KG1 (cell line): ENCODE measurements at places on chromosomes 2 and 18.

DNA sequence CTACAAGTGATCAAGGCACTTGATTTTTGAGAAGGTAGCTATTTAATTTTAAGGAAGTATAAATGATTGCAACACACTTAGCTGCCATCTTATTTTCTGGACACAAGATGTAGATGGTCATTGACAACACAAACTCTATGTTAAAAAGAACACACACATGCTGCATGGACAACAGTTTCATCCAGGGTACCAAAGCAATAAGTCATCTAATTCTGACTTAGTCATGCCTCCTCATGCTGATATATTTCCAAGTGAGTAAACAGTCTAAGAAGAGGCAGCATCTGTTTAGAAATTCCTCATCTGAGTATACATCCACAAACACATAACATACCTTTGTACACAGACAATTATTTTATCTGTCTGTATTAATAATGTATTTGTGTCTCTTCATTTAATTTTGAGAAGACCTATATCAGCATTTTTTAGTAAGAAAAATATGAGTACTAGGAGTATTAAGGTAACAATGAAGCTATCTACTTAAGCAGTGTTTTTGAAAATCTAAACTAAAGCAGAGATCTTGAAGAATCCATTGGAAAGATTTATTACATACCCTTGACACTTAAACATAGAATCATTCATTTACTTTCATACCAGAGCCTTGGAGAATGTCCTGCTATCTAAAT is 84.9 kb downstream of the SCN1A start:
- no peak for DNase-seq

GRCh38 chr18:24704946-24705630 is 244.7 kb downstream of the HRH4 start:
- DNase-seq, result no peak

GRCh38 chr2:165067643-165068486 is 112.5 kb upstream of the SLC38A11 start:
- no peak for DNase-seq

DNA sequence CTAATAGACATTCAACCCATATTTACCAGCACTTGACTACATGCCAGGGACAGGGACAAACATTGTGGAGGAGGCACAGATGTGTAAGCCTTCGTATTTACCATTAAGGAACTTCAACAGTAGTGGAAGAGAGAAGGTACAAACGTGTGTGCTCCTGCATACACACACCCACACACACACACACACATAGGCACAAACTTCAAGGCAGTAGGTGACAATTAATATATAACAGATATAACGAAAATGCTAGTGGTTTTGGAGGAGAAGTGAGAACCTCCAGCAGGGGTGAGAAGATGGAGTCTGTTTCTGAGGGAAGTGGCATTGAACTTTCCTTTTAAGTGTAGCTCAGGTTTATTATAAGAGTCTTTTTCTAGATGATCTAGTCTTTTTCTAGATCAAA is 231.1 kb downstream of the SETBP1 start:
- DNase-seq, result no peak

DNA sequence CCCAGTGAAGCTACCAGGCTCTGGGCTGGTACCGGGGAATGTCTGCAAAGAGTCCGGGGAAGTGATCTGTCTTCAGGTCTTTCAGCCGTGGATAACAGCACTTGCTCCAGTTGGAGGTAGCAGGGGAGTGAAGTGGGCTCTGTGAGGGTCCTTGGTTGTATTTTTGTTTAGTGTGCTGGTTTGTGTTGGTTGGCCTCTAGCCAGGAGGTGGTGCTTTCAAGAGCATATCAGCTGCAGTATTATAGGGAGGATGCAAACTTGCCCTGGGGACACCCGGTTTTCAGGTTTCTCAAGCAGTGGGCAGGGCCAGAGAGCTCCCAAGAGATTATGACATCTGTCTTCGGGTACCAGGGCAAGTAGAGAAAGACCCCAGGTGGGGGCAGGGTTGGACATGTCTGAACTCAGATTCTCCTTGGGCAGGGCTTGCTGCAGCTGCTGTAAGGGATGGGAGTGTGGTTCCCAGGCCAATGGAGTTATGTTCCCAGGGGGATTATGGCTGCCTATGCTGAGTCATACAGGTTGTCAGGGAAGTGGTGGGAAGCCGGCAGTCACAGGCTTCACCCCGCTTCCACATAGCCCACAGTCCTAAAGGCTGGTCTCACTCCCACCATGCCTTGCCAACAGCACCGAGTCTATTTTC is 34.4 kb downstream of the ACAA2 start:
- no peak for DNase-seq

DNA sequence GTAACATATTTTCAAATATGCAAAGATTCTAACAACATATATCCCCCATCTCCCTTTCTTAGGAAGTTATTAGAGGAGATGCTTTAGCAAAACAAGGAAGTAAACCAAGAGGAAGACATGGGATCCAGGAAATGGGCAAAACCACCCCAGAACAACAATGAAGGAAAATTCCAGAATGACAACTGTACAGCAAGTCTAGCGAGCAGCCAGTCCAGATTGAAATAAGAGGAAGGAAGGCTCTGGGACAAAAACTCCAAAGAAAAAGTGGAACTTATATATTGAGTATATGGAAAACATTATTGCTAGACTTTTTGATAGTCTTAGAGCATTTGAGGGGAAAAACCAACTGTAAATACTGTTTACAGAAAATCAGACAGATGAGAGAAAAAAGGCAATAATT is 2.9 kb upstream of the ARPC2 start:
- DNase-seq, result no peak

GRCh38 chr2:26737221-26737620 is 26.9 kb upstream of the SLC35F6 start:
- DNase-seq, result no peak

GRCh38 chr18:80022613-80023012 is 11.6 kb upstream of the RBFA start:
- DNase-seq, result no peak
